ENCODE measurements at places on chromosomes 6 and 20.
A peak's percentile ranks its signal among the peaks of the same experiment; 100 is the strongest.

DNA sequence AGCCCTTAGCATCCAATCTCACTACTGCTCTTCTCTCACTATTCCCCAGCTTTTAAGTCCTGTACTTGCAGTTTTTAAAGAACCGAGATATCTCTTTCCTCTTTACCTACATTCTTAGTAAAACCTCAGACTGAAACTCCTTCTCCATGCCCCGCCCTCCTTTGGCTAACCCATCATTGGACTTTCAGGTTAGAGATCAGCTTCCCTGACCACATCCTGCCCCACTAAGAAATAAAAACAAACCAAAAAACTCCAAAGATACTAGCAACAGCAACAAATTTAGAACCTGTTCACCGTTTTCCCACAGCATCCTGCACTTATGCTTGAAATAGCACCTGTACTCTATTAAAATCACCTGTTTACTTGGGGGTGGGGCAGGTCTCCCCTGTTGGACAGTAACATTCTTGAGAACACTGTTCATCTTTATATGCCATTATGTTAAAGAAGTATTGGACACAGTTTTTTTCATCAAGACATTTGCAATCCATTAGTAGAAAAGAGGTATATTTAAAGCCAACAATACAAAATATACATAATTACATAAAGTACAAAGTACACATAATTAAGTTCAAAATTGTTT lies 16.3 kb upstream of the SMAP1 start:
- no peak for DNase-seq

GRCh38 chr6:11353921-11354389 lies 121.5 kb upstream of the NEDD9 start:
- DNase-seq: no peak

GRCh38 chr6:52385074-52385473 lies 23.1 kb downstream of the PAQR8 start:
- no peak for DNase-seq

GRCh38 chr20:37868851-37869333 lies 34.0 kb upstream of the VSTM2L start:
- DNase-seq: no peak

DNA sequence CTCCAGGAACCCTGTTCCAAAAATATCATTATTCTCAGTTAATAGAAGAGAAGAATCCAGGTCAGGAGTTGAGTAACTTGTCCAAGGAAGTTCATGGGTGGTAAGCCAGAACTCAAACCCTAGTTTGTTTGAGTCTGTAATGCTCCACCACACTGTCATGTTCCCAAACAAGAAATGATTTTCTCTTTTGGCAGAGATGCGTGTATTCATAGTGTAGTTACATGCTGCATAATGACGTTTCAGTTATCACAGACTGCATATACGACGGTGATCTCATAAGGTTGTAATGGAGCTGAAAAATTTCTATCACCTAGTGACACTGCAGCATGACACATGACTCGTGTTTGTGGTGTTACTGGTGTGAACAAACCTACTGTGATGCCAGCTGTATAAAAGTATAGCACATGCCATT lies 102.6 kb downstream of the TULP4 start:
- DNase-seq: no peak

DNA sequence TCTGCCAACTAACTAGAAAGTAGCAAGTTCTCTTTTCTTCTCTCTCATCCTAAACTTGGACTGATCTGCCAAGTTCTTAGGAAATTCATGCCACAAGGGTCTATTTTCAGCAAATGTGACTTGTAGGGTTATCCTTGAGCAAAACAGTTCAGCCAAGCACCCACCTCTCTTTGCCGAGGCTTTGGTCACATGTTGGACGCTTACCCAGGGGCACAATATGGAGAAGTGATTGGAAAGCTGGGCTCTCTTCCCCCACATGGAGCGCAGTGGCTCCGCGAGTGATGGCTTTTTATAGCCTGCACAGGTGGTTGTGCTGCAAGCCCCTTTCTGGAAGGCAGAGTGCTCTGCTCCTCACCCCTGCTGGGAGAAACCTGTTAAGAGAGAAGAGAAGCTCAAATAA lies 47.7 kb upstream of the FNDC1 start:
- no peak for DNase-seq

GRCh38 chr6:160121558-160121957 lies at the start of gene SLC22A1:
SLC22A1 (plus strand) TSS chr6:160121815; CDS start chr6:160121936, 121 bp downstream.
- no peak for DNase-seq

DNA sequence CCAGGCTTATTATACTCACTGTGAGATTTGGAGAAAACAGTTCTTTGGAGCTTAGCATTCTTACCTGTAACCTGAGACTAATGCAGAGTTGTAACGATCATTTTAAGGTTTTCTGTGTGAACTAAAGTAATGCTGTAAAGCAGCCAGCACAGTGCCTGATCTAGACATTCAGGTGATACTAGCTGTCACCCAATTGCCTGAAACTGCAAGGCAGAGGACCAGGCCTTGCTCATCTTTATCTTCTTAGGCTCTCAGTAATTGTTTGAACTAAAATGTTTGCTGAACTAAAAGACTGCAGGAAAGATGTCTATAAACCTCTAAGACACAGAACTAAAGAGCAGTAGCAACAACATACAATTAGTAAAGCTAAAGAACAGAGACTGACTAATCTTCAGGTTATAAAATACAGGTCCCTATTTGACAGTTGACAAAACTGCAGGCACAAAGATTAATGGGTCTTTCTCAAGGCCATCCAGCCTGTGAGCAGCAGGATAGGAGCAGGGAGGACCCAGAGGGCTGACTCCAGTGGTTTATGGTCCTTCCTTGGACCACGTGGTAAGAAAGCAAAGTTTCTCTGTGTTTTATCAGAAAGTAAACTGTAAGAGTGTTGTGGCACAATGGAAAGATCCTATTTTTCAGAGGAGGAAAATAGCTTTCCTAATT lies 31.4 kb downstream of the SMLR1 start:
- no peak for DNase-seq

GRCh38 chr6:642805-643204 lies 14.1 kb downstream of the HUS1B start:
- no peak for DNase-seq

- no peak for DNase-seq
Observed at GRCh38 chr6:31927242-31927862, at the start of gene C2. C2 (plus strand) TSS chr6:31927717; CDS start chr6:31927753, 36 bp downstream.

- DNase-seq: no peak
Observed at GRCh38 chr20:38962928-38963401, 821 bp downstream of the DHX35 start.

GRCh38 chr6:160082627-160083026 lies 39.0 kb upstream of the SLC22A1 start:
- DNase-seq: no peak

DNA sequence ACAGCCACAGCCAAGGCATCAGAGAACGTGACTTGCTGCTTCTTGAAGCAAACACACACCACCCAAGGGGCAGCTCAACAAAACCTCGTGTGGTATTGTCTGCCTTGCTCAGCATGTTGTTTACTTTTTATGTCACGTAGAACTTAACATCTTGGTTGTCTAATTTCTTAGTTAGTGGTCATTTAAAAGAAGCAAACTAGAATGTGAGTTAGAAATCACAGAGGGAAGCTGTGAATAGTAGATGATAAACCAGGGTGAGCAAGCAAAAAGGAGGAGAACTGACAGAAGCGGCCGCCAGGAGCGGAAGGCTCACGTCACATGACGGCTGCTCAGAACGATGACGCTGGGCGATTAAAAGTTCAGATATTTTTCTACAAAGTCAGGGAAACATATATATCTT lies 51.5 kb upstream of the KIF25 start:
- no peak for DNase-seq

DNA sequence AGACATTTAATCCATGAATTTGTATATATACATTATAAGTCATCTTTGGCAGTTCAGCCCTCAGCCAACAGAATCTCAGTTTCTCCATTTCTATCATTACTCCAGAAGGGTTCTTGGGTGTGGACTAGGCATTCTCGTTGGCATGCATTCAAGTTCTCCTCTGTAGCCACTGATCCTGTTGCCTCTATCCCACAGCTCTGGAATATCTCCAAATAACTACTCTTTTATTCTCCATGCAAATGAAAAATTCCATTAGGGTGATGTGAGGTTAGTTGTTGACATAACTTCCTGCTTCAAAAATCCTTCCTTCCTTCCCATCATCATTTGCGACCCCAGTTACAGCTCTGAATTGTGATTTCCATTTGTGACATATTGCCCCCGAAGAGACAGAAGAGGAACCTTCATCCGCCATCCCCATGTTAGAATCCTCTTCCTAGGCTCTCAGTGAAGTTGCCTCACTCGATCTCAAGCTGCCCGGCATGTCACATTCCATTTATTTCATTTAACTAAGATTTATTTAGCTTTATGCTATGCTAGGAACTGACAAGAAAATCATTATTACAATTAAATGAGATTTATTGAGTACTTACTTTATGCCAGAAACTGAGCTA lies 93.7 kb upstream of the EDN1 start:
- DNase-seq: no peak

GRCh38 chr6:136539967-136540652 lies 10.1 kb downstream of the MAP7 start:
- no peak for DNase-seq

GRCh38 chr6:126662966-126663365 lies 323.1 kb downstream of the CENPW start:
- DNase-seq: no peak

DNA sequence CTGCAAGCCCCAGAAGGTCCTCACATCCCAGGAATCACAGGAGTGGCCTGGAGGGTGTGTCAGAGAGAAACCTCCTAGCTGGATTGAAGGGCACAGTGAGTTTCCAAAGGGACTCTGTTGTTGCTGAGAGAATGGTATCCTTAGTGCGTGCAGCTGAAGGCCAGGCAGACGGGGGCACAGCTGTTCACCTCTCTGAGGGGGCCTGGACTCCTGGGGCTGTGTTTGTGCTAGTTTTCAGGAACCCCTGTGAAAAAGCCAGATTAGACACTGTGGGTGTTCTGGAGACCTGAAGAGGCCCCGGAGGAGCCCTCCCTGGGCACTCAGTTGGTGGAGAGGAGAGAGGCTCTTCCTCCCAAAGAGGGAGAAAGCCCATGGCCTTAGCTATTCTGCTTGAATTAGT lies 223.4 kb downstream of the FARS2 start:
- DNase-seq: no peak

GRCh38 chr6:2596222-2596621 lies 154.5 kb downstream of the MYLK4 start:
- DNase-seq: no peak

DNA sequence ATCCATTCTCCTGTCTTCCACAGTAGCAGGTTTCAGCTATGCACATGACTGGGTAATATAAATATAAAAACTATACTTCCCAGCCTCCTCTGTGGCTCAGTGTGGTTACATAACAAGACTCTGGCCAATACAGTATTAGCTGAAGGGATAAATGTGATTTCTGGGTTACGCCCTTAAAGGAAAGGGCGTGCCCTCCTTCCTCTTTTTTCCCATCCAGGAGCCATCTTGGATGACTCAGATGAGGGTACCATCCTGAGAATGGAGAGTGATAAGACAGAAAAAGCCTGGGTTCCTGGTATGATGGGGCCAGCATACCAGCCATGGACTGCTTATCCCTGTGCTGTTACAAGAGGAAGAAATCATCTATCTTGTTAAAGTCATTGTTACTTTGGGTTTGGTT lies 123.3 kb downstream of the NFATC2 start:
- no peak for DNase-seq

GRCh38 chr6:155883741-155884140 lies 428.1 kb upstream of the NOX3 start:
- no peak for DNase-seq

GRCh38 chr6:111192911-111193555 lies 105.7 kb downstream of the SLC16A10 start:
- DNase-seq: no peak

DNA sequence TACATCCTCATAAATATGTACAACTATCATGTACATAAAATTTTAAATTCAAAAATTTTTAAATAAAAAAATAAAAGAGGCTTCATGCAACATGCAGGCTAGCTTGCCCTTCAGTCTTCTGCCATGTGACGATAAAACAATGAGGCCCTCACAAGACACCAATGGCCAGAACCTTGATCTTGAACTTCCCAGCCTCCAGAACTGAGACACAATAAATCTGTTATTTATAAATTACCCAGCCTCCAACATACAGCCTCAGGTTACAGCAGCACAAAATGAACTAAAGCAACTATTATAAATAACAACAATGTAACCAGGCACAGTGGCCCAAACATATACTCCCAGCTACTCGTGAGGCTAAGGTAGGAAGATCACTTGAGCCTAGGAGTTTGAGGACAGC lies 42.8 kb downstream of the SERAC1 start:
- no peak for DNase-seq

GRCh38 chr20:36823121-36823520 lies 49.6 kb upstream of the DSN1 start:
- no peak for DNase-seq

- DNase-seq: peak; percentile 87
Observed at GRCh38 chr20:36541227-36541767, at the start of gene MYL9. MYL9 (plus strand) TSS chr20:36541519; CDS start chr20:36544885, 3,366 bp downstream.

- no peak for DNase-seq
Observed at GRCh38 chr6:107618672-107619071, 128.8 kb downstream of the SOBP start.

DNA sequence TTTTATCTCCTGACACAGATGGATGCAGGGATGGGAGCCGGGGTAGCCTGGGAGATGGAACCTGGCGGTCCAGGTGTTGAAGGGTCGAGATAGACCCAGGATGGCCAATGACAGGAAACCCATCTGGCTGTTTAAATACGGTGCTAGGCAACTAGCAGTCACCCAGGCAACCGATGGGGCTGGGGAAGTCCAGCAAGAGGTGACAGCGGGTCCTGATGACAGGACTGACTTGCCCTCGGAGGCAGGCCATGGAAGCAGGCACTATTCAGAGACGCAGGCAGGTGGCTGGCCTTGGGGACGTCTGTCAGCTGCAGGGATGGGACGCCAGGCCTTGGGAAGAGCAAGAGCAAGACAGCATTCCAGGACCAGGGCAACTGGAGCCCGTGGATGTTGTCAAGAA lies 135.4 kb upstream of the RALGAPA2 start:
- no peak for DNase-seq

GRCh38 chr6:132399376-132400074 lies 1.8 kb downstream of the MOXD1 start:
- DNase-seq: no peak

DNA sequence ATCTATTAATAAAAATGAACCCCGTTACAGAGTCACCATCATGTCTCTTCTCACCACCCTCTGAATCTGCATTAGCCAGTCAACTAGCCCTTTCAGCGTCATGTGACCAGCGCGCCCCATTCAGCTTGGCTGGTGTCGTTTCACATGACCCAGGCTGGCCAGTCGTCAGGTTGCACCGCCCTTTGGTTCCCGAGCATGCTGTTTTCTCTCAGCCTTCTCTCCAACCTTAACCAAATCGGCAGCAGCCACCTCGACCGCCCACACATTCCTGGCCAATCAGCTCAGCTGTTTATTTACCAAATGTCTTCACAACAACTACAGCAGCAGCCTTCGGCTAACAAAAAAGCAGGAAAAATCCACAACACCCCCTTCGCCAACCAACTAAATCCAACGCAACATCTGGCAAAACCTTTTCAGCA lies 5.6 kb downstream of the SRSF3 start:
- DNase-seq: no peak

- no peak for DNase-seq
Observed at GRCh38 chr20:36307412-36308325, 1.5 kb downstream of the DLGAP4 start.

- DNase-seq: no peak
Observed at GRCh38 chr6:152977556-152977955, 5.3 kb downstream of the FBXO5 start.

Measured in right forelimb (tissue), 1 donor.